ENCODE measurements at places on chromosomes 1 and 21.

- no peak for DNase-seq
Observed at GRCh38 chr1:172935062-172935592, 115.6 kb downstream of the TNFSF18 start.

GRCh38 chr21:31211836-31212235 lies 132.2 kb downstream of the TIAM1 start:
- no peak for DNase-seq

GRCh38 chr21:43976661-43977060 lies 35.4 kb upstream of the TRAPPC10 start:
- no peak for DNase-seq

- no peak for DNase-seq
Observed at GRCh38 chr1:54312796-54313316, 93.3 kb downstream of the SSBP3 start.

DNA sequence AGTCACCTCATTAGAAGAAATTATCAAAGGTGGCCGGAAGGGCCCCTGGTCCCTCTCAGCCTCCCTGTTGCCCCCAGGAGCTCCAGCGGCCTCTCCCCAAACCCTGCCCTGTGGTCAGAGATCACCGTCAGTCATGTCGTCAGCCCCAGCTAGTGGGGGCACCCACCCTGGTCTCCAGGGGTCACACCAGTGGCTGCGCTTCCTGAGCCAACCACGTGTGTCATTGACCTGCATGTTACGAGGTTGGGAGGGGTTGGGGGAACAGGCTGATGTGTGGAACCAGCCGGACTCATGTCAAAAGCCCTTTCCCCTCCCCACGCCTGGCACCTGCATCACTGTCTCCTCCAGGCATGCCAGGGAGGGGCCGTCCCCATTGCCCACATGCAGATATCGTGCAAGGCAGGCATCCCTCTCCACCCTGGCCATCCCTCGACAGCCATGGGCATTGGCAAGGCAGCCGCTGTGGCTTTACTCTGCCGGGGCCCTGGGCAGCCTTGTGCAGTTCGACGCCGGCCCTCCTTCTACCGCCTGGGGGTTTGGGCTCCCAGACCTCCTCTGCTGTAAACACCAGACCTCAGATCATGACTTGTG lies 128.7 kb downstream of the CRYAA start:
- DNase-seq: no peak

DNA sequence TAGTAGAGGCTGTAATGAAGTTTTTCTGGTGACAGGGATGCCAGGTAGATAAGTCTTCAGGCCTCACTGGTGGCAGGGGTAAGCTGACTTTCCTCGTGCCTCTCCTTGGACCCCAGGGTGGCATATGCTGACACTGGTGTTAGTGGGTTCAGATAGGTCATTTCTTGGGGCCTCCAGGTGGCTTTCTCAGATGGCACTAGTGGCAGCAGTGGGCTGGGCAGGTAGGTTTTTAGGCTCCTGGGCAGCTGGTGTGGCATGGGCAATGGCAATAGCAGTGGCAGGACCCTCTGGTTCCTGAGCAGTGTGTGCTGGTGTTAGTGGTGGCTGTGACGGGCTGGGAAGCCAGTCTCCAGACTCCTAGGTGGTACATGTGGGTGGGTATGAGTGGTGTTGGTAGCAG lies 140.3 kb downstream of the PTBP2 start:
- DNase-seq: no peak

GRCh38 chr21:46150491-46151121 lies 4.8 kb downstream of the FTCD start:
- no peak for DNase-seq

DNA sequence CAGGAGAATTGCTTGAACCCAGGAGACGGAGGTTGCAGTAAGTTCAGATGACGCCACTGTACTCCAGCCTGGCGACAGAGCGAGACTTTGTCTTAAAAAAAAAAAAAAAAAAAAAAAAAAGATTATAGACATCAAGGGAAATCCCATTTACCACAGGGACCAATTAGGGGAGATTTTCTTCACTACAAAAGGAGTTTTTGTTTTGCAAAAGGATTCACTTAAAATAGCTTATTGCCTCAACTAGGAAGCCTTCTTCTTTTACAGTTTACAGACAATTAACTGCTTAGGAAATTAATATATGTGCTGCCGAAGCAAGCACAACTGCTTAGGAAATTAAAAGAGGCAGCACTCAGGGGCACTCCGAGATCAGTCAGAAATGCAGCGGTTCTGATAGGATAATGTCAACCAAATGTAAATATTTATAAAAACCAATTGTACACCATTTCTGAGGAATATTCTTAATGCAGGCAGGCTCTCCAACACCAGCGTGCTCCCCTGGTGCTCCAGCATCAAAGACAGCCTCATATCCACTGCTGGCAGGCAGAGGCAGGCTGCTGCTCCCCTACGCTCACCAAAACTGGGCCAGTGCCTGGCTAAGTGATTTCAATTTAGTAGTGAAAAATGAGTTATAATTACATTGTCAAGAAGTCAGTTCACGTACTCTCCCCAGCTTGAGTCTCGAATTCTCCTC lies 107.9 kb upstream of the RAB4A start:
- DNase-seq: no peak

DNA sequence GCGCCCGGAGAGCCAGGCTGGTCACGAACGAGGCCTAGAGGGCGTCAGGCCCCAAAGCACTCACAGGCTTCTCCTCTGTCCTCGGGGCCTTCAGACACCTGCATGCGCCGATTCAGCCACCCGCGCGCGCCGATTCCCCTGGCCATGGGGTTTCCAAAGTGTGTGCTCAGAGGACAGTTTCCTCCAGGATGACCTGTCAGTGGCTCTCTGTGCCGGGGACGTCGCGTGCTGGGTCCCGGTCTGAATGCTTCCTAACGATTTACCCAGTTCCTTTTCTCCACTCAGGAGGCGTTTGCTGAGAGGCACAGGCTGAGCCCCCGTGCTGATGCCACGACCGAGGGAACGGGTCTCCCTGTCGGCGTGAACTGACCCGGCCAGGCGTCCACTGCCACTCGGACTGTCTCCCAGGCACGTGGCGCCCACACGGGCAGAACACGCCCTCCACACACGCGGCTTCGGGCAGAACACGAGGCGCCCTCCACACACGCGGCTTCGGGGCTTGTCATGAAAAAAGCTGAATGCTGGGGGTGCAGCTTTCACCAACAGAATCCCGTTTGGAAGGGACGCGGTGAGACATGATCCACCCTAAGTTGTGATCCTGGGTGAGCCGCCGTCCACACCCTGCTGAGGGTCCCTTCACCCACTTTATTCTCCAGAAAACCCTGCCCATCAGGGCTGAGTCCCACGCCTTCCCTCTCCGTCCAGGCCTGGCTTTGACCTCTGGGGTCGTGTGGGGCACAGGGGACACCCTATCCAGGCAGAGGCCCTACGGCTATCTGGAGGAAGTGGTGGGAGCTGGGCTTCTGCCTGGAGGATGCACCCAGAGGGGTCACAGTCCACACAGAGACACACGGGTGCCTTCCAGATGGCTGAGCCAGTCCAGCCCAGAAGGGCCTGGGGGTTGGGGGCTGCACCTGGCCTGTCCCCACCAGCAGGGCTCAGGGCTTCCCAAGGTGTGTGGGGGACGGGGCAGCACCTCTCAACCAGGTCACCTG lies 56.1 kb downstream of the COL6A1 start:
- no peak for DNase-seq

GRCh38 chr21:28148400-28149064 lies 844.1 kb downstream of the LTN1 start:
- no peak for DNase-seq

DNA sequence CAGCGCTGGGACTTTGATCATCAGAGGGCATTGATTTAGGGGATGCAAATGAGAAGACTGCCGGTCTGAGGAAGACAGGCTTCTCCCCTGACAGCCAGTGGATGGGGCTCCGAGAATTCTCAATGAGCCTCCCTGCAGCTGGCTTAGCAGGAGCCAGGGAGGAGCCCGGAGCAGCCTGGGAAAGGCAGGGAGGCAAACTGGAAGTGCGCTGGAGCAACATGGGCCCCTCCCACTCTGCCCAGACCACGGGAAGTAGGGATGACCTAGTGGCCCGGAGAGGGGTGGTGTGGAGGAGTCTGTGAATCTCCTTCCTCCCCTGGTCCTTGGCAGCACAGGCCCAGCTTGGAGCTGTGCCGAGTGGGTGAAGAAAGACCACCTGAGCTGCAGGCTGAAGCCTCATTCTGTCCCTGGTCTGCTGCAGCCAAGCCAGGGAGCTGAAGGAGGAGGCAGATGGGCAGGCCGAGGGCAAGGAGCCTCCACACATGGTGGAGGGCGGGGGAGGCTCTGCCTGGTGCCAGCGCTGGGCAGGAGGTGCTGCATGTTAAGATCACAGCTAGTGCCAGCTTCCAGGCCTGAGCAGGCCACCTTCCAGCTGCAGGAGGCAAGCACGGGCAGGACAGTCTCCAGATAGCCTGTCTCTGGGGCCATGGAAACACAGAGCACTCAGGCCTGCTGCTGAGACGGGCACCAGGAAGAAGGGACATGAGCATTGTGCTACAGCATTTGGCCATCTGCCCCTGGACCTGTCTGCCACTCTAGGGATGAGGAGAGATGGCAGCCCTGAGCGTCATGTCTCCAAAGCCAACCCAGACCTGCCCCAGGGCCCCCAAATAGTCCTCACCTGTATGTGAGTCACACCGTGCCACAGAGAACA lies 12.2 kb upstream of the CLSTN1 start:
- no peak for DNase-seq

DNA sequence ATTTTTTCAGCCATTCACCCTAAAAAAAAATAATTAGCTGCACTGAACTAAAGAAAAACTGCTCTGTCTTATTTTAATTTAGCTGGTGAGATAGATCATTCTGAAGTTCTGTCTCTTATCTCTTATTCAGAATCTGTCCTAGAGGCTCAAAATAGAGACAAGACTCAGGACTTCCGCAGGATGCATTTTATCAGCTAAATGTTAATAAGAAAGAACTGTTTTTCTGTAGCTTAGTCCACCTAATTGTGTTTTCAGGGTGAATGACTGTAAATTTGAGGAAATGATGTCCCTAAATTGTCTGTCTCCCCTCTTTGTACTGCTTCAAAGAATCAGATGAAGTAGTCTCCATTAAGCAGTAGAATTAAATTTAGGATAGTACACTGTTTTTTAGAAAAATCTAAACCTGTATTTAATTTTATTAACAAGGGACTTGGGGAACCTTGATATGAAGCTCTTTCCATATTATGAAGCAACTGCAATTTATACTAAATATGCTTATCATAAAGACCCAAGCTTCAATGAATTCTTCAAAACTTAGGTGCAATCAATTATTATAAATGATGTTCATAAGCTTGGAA lies 671.9 kb downstream of the RWDD3 start:
- no peak for DNase-seq

DNA sequence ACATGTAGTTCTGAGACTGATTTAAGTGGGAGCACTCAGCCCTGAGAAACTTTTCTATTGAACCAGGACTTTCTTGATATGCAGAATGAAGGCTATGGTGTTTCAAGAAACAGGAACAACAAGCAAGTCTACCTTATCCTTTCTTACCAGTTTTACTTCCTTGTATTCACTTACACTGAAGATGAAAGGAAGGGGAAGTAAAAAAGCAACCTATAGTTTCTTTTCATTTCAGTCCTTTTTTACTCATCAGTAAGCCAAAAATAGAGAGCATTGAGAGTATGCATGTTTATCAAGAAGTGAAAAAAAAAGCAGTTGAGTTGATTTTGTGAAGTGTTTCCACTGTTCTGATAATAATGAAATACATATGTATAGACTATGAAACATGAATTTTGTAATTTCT lies 1010.3 kb downstream of the AMY1C start:
- DNase-seq: no peak

- DNase-seq: no peak
Observed at GRCh38 chr21:42532466-42533181, 19.0 kb downstream of the SLC37A1 start.

GRCh38 chr1:101337968-101338367 lies 101.1 kb downstream of the S1PR1 start:
- DNase-seq: no peak
